ENCODE measurements at places on chromosomes 4 and X. TPM values are rescaled to one million over a fixed set of nuclear protein-coding genes. Genes with fewer than 3 reads are reported as not detected.

The STAP1 gene
- total RNA-seq, result 0.53 TPM

The ZNF41 gene
- 9.4 TPM for total RNA-seq

The CHM gene
- total RNA-seq, result 21.0 TPM

The PLXNB3 gene
- total RNA-seq, result 44.9 TPM

The PLA2G12A gene
- total RNA-seq, result 45.3 TPM

The STPG2 gene
- 1.3 TPM for total RNA-seq

The EGF gene
- 2.6 TPM for total RNA-seq

The OCRL gene
- 34.5 TPM for total RNA-seq

The CRMP1 gene
- 4.4 TPM for total RNA-seq

The FGFBP1 gene
- total RNA-seq, result 39.4 TPM

GRCh38 chr4:600850-601515, 24.4 kb upstream of the PDE6B start:
- no peak for DNase-seq

- DNase-seq, result no peak
These were observed 40.6 kb downstream of the RAB33A start for GRCh38 chrX:130212371-130212770.

DNA sequence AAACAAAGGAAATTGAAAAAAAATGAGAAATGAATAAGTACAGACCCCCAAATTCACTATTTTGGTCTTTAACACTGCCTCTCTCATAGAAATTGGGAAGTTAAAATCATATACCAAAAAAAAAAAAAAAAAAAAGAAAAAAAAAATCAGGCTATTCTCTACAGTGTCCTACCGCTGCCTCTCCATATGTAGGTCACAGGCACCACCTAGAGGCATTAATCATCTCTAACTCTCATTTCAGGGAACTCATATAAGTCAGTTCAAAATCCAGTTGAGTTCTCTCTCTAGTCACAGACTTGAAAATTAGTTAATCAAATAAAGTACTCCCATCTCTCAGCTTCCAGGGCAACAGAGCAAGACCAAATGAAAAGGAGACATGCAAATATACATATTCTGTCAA, 47.9 kb downstream of the COX18 start:
- DNase-seq, result no peak

GRCh38 chr4:170872794-170873193, 783.0 kb upstream of the AADAT start:
- no peak for DNase-seq

DNA sequence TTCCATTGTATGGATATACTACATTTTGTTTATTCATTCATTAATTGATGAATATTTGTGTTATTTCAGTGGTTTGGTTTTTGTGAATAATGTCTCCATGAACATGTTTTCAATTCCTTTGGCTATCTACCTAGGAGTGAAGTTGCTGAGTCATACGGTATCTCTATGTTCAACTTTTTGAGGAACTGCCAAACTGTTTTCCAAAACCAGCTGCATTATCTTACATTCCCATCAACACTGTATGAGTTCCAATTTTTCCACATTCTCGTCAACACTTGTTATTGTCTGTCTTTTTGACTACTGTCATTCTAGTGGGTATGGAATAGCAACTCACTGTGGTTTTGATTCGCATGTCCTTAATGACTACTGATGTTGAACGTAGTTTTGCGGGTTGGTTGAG, 388.6 kb upstream of the MAGEB2 start:
- no peak for DNase-seq

GRCh38 chrX:97039363-97040029, 155.8 kb downstream of the RPA4 start:
- DNase-seq, result no peak

GRCh38 chr4:85399270-85399669, 75.7 kb upstream of the ARHGAP24 start:
- no peak for DNase-seq

DNA sequence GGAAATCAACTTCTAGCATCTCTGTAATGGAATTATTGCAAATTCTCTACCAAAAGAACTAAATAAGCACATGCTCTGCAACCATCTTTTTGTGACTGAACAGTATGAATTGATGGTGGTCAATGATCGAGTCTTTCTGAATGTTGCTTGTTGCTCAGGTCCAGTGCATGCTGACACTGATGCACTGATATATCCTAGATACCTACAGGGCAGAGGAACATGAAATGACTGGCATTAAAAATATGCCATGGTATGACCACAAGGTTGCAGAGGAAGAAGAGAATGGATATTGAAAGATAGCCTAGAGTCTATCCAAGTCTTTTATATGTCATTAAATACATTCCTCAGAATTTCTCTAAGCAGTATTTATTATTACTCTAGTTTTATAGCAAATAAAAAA, 692.8 kb upstream of the TENM3 start:
- no peak for DNase-seq

- no peak for DNase-seq
These were observed 36.4 kb upstream of the HPRT1 start for GRCh38 chrX:134423606-134424005.

DNA sequence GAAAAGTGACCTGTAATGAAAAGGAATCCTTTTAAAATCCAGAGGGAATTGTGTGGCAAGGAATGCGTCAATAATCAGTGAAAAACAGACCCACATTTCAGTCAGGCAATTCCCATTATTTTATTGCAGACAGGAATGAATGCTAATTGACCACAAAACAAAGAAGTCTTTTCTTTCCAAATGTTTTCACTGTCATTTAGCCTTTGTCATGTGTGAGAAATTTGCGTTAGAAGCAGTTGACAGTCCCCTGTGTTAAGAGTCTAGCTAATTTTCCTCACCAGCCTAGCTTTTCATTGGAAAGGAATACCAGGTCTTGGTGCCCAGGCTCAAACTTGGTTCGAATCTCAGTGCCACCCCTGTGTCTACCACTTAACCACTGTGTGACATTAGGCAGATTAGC, 83.4 kb downstream of the KIT start:
- no peak for DNase-seq

GRCh38 chr4:69753686-69754085, 6.7 kb downstream of the SULT1B1 start:
- no peak for DNase-seq

DNA sequence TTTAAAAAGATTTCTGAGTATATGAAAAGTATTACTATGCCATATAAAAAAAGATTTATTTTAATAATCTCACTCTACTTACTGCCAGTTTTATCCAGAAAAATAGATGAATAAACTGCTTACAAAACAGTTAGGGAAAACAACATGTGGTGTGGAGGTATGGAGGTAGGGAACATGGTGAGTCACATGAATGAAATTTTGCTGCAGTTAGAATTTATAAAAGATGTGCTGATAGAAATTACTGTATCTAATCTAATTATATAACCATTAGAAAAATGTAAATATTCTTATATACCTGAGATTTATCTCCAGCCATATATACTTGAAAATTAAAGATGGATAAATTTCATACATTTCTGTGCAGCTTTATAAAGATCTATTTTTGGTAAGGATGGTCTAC, 184.0 kb upstream of the ANK2 start:
- no peak for DNase-seq

GRCh38 chr4:151866592-151866918, 105.7 kb upstream of the GATB start:
- no peak for DNase-seq

DNA sequence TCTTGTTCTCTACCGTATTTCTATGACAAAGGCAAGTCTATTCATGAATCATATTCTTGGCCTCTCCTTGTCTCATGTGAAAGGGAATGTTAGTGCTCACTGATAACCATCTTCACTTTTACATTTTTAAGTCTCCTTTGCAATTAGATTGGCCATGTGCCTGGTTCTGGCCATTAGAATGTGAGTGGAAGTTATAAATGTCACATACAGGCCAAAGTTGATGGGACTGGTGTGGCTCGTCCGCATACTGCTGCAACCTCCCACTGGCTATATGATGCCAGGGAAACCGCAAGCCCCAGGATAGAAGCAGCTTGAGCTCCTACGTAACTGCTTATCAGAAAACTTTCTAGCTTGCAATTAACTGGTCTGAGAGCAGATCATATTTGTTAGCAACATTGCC, 86.1 kb downstream of the MAGEC1 start:
- DNase-seq, result no peak

DNA sequence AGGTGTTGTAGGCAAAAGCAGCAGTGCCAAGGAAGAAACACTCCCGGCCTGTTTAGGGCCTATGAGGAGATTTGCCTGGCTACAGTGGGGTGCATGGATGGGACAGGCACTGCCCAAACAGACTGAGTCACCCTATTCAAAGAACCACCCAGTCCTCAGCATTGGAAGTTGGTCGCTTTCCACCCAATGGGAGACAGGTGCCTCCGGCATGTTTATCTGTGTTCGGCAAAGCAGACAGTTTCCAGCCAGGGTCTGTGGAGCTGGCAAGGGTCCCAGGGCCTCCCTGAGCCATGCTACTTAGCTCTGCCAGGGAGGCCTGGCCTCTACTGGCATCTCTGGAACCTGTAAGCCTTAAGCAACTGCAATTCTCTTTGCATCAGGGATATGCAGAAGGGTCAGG, 165.1 kb upstream of the ATP6AP2 start:
- no peak for DNase-seq

- no peak for DNase-seq
These were observed 131.8 kb upstream of the MAD2L1 start for GRCh38 chr4:120198411-120198810.

DNA sequence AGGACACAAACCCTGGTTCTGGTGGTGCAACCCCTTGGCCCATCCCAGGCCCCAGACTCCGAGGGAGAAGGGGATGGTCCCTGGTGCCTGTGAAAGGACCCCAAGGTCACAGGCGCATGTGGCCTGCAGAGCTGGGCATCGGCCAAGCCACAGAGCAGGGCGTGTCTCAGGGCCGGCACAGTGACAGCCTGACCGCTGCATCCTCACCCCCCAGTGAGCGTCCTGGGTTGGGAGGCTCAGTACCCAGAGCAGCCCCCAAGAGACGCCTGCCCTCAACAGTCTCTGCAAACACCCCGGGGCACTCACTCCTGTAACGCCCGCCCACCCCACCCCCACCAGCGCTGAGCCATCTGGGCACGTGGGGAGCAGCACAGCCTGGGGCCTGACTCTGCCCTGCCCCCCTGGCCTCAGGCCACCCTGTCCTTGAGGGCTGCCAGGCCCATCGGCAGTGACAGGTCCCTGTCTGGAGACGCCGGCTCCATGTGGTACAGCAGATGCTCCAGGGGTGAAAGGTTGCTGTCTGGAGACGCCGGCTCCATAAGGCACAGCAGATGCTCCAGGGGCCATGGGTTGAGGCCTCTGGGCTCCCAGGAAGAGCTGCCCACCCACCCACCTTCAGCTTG, 24.5 kb upstream of the CPLX1 start:
- DNase-seq, result no peak

DNA sequence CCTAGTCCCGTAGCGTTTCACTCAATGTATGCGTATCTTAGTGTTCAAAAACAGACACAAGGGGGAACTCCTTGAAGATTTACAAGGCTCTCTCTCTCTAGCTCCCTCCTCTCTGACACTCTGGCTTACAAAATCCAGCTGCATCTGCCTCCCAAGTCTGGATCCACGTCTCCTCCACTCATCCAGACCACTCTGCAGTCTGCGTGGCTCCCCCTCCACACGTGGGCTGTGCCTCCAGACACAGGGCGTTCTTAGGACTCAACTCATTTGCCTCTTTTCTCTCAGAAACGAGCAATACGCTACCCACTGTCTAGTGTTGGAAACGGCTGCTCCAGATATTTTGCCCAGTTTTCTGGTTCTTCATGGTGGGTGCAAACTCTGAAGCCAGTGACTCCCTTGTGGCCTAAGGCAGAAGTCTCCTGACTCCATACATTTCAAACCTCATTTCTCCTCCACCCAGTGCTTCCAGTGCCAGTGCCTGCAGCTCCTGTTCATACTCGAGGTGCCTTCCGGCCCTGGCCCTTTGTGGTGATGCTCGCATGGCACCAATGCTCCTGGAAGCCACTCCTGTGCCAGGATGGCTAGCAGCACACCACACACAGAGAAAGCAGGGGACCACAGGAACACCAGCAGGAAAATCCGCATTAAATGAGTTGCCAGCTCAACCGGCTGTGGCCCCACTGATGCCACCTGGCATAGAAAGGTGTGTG, 24.1 kb downstream of the NAT8L start:
- no peak for DNase-seq

- no peak for DNase-seq
These were observed 47.3 kb downstream of the PJA1 start for GRCh38 chrX:69117876-69118526.

GRCh38 chr4:93788712-93789111, 39.8 kb upstream of the ATOH1 start:
- DNase-seq, result no peak

- peak; percentile 26 for DNase-seq
These were observed 47.8 kb upstream of the HSD17B10 start for GRCh38 chrX:53481816-53482465.

- no peak for DNase-seq
These were observed 26.0 kb upstream of the VSIG1 start for GRCh38 chrX:108018656-108019381.

- DNase-seq, result no peak
These were observed 262.5 kb downstream of the GRID2 start for GRCh38 chr4:92566269-92566668.

- no peak for DNase-seq
These were observed 210.7 kb upstream of the SLC7A11 start for GRCh38 chr4:138452826-138453225.

- DNase-seq, result peak; percentile 23
These were observed 333 bp downstream of the BOD1L1 start for GRCh38 chr4:13627178-13627605.

DNA sequence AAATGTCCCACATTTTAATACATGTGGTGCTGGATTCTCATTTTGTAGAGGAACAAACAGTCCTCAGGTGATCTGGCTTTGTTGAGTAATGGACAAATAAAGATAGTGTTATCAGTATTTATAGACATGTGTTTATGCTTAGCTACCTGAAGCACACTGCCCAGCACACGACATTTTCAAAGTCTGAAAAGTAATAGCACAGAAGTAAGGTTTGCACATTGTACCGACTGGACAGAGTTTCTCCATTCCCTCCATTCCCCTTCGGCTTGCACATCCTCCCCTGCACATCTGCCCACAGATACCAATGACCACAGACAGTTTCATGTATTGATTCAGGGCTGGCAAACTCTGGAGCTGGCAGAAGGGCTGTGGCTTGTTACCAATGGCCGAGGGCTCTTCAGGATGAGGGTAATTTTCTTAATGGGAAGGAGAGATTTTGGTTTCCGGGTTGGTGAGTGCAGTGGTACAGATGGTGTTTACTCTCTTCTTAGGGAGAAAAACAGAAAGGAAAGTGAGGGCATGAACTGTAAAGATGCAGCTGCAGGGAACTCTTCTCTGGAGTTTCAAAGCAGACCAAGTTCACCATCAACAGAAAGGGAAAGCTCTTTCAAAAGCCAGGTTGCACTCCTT, 2.3 kb downstream of the GRPR start:
- DNase-seq, result no peak

Data from mucosa of descending colon (tissue), 3 donors.